SK-MEL-5 (cell line): ENCODE measurements at places on chromosomes 2 and 18.
A peak's percentile ranks its signal among the peaks of the same experiment; 100 is the strongest.

GRCh38 chr2:98127229-98127989, 40.4 kb downstream of the VWA3B start:
- DNase-seq, result no peak

DNA sequence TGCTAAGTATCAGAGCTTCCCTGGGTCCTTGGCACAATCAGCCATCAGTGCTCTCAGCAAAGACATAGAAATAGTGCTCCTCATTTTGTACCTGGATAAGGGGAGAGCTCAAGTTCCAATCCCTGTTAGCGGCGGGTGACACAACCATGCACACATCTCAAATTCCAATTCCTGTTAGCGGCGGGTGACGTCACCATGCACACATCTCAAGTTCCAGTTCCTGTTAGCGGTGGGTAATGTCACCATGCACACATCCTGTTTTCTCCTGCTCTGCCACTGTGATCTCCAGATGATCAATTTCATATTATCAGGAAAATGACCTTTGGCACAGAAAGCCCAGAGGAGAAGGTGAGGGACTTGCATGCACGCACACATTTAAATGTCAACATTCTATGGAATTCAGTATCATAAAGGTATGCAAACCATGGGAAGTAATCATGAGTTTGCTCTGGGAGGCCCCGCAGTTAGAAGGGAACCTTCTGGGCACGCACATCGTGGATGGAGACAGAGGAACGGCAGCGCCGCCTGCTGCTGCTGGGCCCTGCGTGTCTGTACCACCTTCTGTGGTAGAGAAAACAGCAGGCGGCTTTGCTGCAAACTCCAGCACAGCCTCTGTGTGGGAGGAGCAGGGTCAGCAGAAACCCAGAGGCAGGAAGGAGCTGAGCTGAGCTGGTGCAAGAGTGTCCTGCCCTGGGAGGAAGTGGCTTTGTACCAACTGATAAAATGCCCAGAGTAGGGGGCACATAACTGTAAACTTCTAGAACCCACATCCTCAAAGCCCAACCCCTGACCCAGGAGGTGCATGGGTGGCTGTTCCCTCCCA, 77.8 kb downstream of the MBP start:
- peak; percentile 91 for DNase-seq

GRCh38 chr2:183031911-183032794, 6.1 kb downstream of the NCKAP1 start:
- DNase-seq, result no peak

DNA sequence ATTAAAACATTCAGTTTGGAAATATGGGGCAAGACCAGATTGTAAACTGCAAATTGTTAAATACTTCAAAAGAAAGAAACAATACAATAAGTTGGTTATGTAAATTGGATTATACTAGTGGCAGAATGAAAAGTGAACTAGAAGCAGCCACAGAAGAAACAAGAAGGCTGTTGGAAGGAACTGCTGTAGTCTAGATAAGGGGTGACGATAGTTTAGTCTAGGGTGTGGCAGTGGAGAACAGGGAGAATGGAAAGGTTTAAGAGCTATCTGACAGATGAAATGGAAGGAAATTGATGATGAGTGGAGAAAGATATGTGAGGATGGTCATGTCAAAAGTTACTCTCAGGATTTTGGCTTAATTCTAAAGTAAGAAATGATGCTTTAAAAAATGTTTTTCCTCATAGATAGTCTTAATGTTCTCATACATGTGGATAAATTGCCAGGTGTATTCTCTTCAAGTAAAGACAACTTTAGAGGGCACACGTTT, 179.7 kb downstream of the GPD2 start:
- no peak for DNase-seq

DNA sequence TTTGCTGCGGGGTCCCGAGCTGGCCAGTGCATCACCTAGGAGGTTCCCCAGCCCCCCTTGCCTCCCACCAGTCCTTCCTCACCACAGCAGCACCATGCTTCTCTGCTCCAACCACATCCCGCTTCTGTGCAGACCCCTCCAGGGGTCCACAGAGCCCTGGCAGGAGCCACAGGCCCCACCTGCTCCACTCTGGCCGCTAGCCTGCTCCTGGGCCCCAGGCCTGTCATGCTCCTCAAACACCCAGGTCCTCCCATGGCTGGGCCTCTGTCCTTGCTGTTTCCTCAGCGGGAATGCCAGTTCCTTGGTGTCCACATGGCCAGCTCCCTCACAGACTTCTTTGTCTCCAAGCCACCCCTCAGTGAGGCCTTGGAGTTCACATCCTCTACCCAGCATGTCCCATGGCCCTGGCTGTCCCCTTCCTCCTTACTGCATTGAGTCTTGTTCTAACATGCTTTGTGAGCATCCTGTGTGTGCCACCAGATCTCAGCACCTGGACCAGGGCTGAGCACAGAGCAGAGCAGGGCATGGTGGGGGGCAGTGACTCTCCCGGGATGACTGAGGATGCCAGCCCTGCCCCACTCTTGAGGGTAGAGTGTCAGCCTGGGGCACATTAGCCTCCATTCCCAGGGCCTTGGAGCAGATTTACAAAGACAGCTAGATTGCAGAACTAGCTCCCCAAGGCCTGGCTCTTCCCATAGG, 201.0 kb upstream of the HS6ST1 start:
- no peak for DNase-seq

DNA sequence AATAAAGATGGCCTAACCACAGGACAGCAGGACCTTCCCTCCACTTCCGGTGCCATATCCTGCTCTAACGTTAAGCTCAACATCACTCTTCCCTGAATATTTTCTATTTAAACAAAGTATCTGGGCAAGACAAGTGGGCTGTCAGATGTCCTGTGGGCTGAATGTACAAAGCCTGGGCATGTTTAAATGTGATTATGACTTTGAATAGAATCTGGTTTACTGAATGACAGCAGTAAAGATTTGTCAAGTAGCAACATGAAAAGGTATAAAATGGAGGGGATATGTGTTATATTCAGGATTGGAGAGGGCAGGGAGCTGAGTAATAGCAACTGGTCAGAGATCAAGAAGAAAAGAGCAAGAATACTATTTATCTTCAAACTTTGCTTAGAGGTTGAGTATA, 540.9 kb downstream of the NRXN1 start:
- DNase-seq, result no peak

DNA sequence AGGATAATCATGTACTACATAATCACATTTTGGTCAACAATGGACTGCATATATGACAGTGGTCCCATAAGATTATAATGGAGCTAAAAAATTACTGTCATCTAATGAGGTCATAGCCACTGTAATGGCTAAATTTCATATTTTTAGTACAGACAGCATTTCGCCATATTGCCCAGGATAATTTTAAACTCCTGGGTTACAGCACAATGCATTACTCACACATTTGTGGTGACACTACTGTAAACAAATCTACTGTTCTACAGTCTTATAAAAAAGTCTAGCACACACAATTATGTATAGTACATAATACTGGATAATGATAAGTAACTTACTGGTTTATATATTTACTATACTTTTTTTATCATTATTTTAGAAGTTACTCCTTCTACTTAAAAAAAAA, 12.8 kb downstream of the EIF2AK2 start:
- DNase-seq, result no peak

GRCh38 chr18:9885170-9886004, at the start of gene TXNDC2:
Gene TXNDC2, plus strand, starts transcription at chr18:9885973. Its CDS starts 708 bp downstream, at chr18:9886681.
- DNase-seq, result no peak

- no peak for DNase-seq
Observed at GRCh38 chr2:45117383-45117782, 108.1 kb upstream of the SIX2 start.
